ENCODE measurements at places on chromosomes 1 and 21.

- H3K4me3 ChIP-seq: no peak overlapping the region
- H3K4me1 ChIP-seq: peaks cover 2% of the 10 kb centered on the region
- no peak overlapping the region for H3K27ac ChIP-seq
- peaks cover 12% of the 10 kb centered on the region for H3K27me3 ChIP-seq
- no peak for DNase-seq
These were observed 6.9 kb upstream of the GPATCH4 start for GRCh38 chr1:156608036-156608674.

DNA sequence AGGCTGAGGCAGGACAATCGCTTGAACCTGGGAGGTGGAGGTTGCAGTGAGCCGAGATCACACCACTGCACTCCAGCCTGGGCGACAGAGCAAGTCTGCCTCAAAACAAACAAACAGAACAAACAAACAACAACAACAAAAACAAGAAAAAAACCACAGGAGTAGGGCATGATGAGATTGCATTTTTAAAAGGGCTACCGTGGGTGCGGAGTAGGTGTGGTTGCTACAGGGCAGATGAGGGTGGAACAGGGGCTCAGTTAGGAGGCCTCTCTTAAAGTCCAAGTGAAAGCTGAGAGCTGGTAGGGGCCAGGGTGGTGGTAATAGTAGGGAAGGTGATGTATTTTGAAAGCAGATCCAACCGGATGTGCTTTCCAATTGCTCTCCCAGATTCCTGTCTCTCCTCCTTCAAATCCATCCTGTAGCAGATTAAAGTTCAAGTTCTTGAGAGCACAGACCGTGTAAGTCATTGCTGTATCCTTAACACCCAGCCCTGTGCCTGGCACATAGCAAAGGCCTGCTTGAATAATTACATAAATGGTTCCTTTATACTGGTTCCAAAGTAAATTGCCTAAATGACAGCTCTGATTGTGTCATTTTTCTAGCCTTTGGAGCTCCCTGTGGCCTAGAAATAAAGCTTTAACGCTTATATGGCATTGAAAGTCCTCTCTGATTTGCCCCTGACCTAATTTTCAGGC, 4.2 kb upstream of the LINGO4 start:
- no peaks in the 10 kb centered on the region for H3K36me3 ChIP-seq
- H3K4me3 ChIP-seq: no peak overlapping the region
- no peak for DNase-seq
- no peak overlapping the region for H3K27ac ChIP-seq
- no peaks in the 10 kb centered on the region for H3K4me1 ChIP-seq

GRCh38 chr1:151326619-151327222, 495 bp downstream of the PI4KB start:
- no peaks in the 10 kb centered on the region for H3K27me3 ChIP-seq
- peak overlapping the region; percentile 92 for H3K4me3 ChIP-seq
- peaks cover 30% of the 10 kb centered on the region for H3K4me1 ChIP-seq

- H3K27me3 ChIP-seq: peaks cover 2% of the 10 kb centered on the region
- no peaks in the 10 kb centered on the region for H3K4me1 ChIP-seq
- H3K4me3 ChIP-seq: no peak overlapping the region
- no peak for DNase-seq
These were observed 346.2 kb upstream of the LRRC7 start for GRCh38 chr1:69221524-69221923.

DNA sequence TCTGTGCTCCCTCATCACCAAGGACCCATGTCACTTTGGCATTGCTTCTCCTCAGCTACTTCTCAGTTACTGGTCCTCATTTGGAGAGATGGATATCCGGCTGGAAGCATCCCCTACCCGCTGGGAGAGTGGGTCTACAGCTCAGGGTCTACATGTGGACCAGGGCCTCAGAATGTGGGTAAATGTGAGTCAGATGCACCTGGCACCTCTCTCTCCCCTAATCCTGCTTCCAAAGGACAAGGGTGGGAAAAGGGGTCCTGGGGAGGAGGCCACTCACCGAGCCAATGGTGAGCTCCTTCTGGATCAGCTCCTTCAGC, 908 bp downstream of the S100A6 start:
- peaks cover 32% of the 10 kb centered on the region for H3K4me1 ChIP-seq
- no peaks in the 10 kb centered on the region for H3K36me3 ChIP-seq
- no peak overlapping the region for H3K27ac ChIP-seq
- H3K4me3 ChIP-seq: no peak overlapping the region

DNA sequence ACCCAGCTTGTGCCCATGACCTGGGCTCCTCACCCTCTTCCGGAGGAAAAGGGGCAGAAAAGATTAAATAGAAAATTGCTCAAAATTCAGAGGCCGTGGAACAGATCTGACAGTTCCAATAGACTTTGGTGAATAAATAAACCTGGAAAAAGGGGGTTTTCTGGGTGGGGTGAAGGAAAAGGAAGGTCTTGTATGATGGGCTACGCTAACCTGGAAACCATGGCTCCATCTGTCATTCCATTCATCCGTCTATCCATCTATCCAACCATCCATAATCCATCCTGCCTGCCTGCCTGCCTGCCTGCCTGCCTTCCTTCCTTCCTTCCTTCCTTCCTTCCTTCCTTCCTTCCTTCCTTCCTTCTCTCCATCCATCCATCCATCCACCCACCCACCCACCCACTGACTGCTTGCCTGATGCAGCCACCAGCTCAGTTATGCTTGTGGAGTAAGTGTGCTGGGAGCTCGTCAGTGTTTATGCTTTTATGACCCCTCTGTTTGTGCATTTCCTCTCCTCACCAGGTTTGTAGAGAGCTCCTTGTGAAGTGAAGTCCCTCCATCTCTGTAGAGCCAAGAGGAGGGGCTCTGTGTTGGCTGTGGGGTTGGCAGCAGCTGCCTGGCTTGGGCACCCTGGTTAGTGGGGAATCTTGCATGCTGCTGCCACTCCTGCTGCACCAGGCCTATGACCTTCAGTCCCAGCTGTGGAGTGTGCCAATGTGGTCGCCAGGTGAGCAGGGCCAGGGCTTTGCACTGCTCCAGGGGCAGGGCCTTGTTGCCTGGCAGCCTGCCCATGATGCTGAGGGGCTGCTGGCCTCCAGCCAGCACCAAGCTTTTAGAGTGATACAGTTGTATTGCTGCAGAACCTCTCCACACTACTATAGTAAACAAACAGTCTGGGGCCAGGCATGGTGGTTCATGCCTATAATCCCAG, 16.0 kb upstream of the POU3F1 start:
- H3K27ac ChIP-seq: no peak overlapping the region
- no peaks in the 10 kb centered on the region for H3K36me3 ChIP-seq
- no peak overlapping the region for H3K4me3 ChIP-seq
- no peaks in the 10 kb centered on the region for H3K27me3 ChIP-seq
- peaks cover 15% of the 10 kb centered on the region for H3K4me1 ChIP-seq
- DNase-seq: no peak

- no peak overlapping the region for H3K27ac ChIP-seq
- no peaks in the 10 kb centered on the region for H3K27me3 ChIP-seq
- no peaks in the 10 kb centered on the region for H3K36me3 ChIP-seq
These were observed 78.3 kb downstream of the NPHP4 start for GRCh38 chr1:5913876-5914275.

DNA sequence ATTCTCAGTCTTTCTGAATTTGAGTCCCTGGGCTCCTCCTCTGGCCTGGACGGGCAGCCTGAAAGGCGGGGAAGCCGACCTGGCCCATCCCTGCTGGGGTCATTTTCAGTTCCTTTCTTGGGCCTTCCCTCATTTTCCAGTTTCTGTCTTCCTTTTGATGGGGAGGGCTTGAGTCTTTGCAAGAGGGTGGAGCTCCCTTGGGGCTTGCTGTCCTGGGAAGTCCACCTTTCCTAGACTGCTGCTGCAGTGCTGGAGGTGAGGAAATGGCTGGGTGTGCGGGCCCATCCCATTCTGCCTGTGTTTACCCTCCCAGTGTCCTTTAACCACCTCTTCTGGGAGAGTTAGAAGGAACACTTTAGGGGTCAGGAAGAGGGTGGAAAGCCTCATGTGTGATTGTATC, 40.4 kb upstream of the SYNC start:
- peaks cover 12% of the 10 kb centered on the region for H3K4me1 ChIP-seq
- DNase-seq: no peak
- H3K36me3 ChIP-seq: peaks cover 1% of the 10 kb centered on the region
- H3K27ac ChIP-seq: no peak overlapping the region
- H3K27me3 ChIP-seq: no peaks in the 10 kb centered on the region

DNA sequence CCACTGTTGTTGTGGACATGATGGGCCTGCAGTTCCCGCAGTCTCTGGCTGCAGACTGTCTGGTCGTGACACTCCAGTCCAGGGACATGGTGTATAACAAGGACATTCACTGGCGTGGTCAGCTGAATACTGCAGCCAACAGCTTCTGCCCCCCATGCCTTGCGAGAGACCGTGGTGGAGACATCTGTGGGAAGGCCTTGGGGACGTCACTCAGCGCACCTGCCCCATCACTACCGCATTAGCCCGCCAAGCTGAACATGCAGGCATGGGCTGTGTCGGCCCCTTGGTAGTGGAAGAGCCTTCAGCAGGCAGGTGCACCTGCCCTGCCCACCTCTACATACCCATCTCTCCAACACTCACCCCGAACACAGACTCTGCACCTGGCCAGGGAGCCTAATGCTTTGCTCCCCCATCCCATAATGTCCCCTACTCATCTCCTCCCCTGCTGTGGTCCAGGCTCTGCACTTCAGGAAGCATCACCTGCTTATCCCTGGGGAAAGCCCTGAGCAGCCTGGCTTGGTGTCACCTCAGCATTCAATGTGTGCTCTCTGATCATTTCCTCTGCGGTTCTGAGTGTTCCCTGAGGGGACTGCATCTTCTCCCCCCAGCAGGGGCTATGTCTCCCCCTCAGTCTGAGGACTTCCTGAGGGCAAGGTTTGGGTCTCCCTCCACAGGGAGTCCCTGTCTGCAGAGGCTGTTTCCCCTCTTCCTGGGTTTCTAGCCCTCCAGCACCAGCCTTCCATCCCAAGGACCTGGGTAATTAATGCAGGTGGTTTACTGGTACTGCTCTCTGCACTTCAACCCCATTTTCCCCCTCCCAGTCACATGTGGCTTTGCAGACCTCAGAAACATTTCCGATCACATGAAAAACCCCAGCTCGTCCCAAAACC, 3.2 kb downstream of the PGLYRP4 start:
- H3K27ac ChIP-seq: no peak overlapping the region
- H3K36me3 ChIP-seq: no peaks in the 10 kb centered on the region
- no peaks in the 10 kb centered on the region for H3K4me1 ChIP-seq
- no peak for DNase-seq
- no peak overlapping the region for H3K4me3 ChIP-seq
- H3K27me3 ChIP-seq: peaks cover 61% of the 10 kb centered on the region

DNA sequence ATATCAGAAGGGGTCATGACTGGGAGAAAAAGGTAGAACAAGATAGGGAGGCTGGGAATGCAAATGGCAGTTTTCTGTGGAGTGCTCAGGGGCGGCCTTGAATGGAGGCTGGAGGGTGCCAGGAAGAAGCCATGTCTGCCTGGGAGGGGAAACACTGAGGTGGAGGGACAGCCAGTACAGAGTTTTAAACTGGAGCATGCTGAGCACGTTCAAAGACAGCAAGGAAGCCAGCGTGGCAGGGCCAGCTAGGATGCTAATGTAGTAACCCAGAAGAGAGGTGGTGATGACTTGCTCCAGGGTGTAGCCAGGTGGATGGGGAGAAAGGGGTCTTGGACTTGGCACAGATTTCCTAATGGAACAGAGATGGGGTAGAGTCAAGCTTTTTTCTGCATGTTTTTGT, 445.8 kb upstream of the VAMP3 start:
- DNase-seq: no peak
- no peaks in the 10 kb centered on the region for H3K4me1 ChIP-seq
- no peaks in the 10 kb centered on the region for H3K27me3 ChIP-seq
- H3K4me3 ChIP-seq: no peak overlapping the region
- H3K36me3 ChIP-seq: peaks cover 10% of the 10 kb centered on the region

DNA sequence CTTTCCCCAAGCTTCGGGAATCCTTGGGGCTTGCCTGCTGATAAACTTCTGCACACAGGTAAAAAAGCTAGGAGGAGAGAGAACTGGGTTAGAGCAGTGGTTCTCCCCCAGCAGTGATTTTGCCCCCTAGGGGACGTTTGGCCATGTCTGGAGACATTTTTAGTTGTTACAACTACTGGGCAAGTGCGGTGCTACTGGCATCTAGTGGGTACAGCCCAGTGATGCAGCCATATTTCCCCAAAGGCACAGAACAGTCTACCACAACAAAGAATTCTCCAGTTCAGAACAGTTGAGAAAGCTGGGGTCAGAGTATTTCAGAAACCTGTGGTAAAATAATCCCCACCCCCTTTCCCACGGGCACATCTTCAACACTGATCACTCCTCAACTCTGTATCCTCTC, 41.3 kb downstream of the LRRC71 start:
- peaks cover 49% of the 10 kb centered on the region for H3K36me3 ChIP-seq
- DNase-seq: no peak
- H3K4me3 ChIP-seq: no peak overlapping the region
- H3K4me1 ChIP-seq: no peaks in the 10 kb centered on the region

GRCh38 chr1:198297281-198297680, 140.5 kb downstream of the NEK7 start:
- H3K36me3 ChIP-seq: peaks cover 12% of the 10 kb centered on the region
- peaks cover 16% of the 10 kb centered on the region for H3K4me1 ChIP-seq
- H3K27ac ChIP-seq: no peak overlapping the region
- no peak overlapping the region for H3K4me3 ChIP-seq
- DNase-seq: no peak

DNA sequence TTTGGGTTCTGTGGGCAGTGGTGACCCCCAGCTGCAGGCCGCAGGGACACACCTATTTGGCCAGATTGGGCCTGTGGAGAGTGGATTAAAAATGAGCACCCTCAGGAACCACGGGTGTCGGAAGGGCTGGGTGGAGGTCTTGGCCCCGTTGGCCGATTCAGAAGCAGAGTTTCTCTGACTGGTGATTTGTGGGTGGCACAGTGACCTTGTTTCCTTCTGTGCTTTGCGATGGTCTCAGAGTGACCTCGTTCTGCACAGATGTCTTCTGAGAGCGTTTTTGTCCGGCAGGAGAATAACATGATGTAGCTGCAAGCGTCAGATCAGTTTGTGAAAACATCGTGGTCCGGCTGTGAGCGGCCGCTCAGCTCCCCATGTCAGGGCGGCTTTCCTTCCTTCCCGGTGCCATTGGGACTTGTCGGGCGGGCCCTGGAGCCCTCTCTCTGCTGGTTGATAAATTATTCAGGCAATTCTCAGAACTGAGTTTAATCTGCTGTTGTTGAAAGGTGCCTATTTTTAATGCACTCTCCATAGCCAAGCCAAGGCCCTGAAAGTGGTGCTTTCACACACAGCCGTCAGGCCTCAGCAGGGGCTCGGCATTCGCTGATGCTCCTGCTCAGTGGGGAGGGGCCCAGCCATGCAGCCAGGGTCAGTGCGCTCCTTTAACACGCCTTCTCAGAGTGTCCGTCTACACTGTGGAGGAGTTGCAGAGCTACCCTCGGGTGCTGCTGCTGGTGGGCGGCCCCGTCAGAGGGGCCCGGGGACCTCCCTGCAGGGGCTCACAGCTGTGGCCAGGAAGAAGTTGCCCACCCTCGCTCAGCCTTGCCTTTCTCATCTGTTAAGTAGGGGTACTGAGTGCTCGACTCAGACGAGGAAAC, 26.8 kb downstream of the TRPM2 start:
- peaks cover 48% of the 10 kb centered on the region for H3K27me3 ChIP-seq
- H3K4me1 ChIP-seq: no peaks in the 10 kb centered on the region
- no peak overlapping the region for H3K27ac ChIP-seq
- DNase-seq: no peak
